Dorsolateral prefrontal cortex (tissue), 122 donors: ENCODE measurements at places on chromosomes 1 and 21. TPM values are rescaled to one million over a fixed set of nuclear protein-coding genes. Genes with fewer than 3 reads are reported as not detected.

The PRAMEF4 gene
- total RNA-seq: not detected

The AGMAT gene
- 4.1 TPM for total RNA-seq

The RBP7 gene
- 6.2 TPM for total RNA-seq

The MSTO1 gene
- total RNA-seq: 51.8 TPM

The F13B gene
- total RNA-seq: not detected

The GPX7 gene
- total RNA-seq: 8.0 TPM

The CFAP45 gene
- not detected for total RNA-seq

The C1QC gene
- 89.8 TPM for total RNA-seq

The OR2AK2 gene
- 3.3 TPM for total RNA-seq
